CD4-positive, alpha-beta T cell treated with Interleukin-1 beta for 1 hour (primary cell): ENCODE measurements at places on chromosomes 13 and 19.

GRCh38 chr19:1098177-1099051 lies 3.2 kb upstream of the POLR2E start:
- DNase-seq: no peak

DNA sequence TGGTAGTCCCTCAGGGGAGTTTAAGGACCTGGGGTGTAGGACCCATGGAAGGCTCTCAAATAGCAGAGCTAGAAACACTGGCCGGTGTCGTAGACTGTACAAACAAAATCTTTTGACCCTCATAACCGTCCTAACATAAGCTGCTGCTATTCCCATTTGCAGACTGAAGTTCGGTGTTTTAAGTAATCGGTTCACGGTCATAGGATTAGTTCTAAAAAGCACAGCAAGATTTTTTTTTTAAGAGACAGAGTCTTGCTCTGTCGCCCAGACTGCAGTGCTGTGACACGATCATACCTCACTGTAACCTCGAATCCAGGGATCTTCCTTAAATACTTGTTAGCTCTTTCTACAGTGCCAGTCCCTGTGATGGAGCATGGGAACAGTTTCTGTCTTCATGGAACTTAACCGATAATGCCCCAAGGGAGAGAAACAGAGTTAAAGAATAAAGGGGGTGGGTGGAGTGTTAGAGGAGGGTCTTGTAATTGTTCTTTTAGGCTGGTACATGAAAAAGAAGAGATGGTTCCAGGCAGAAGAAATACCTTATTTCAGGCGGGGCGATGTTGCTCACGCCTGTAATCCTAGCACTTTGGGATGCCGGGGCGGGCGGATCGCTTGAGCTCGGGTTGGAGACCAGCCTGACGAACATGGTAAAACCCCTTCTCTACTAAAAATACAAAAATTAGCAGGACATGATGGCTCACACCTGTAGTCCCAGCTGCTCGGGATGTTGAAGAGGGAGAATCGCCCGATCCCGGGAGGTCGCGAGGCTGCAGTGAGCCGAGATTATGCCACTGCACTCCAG lies 475 bp upstream of the ZC3H4 start:
- no peak for DNase-seq

DNA sequence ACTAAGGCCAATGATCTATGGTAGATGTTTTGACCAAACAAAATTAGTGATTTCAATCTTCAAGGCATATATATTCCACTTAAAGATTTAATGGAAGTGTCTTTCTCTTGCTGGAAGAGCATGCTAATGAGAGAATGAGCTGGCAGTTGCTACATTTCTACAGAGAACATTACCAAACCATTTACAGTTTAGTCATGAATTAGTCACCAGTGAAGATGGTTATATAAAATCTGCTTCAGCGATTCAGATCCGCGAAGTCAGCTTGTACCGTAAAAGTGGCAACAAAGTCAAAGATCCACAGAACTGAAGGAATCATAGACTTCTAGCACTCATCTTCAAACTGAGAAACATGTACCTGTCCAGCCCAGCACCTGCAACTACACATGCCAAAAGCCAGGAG lies 156.3 kb downstream of the SLITRK5 start:
- DNase-seq: no peak

DNA sequence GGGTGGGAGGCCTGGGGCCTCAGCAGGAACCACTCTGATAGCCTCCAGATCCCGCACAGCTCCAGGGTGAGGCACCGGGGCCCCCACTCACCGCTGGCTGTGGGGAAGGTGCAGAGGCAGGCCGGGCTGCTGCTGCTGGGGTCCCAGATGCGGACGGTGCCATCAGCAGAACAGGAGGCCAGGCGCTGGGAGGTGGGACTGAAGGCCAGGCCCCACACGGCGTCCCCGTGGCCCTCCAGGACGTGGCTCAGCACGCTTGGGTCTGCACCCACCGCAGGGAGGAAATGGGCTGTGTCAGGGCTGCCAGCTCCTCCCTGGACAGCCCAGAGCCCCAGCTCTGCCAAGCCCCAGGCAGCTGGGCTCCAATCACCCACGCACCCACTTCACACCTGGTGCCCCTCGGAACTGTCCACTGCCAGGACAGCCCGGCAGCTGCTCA lies 6.1 kb upstream of the PRKD2 start:
- DNase-seq: no peak

DNA sequence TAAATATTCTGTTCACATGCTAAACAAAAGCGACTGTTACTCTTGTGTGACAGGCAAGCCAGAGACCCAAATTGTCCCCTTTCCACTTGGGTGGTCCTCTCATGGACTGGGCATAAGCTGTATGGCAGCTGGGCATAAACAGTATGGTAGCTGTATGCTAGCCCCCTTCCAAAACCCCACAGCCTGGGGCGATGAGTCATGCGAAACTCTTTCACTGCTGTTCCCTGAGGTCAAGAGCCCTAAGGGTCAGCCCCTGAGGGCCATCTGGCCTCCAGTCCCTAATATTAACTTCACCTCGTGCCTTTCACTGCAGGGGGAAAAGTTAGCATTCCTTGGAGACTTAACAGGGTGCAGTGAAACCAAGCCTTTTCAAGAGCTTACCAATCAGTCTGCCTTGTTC lies 45.6 kb upstream of the ZNF562 start:
- DNase-seq: no peak

DNA sequence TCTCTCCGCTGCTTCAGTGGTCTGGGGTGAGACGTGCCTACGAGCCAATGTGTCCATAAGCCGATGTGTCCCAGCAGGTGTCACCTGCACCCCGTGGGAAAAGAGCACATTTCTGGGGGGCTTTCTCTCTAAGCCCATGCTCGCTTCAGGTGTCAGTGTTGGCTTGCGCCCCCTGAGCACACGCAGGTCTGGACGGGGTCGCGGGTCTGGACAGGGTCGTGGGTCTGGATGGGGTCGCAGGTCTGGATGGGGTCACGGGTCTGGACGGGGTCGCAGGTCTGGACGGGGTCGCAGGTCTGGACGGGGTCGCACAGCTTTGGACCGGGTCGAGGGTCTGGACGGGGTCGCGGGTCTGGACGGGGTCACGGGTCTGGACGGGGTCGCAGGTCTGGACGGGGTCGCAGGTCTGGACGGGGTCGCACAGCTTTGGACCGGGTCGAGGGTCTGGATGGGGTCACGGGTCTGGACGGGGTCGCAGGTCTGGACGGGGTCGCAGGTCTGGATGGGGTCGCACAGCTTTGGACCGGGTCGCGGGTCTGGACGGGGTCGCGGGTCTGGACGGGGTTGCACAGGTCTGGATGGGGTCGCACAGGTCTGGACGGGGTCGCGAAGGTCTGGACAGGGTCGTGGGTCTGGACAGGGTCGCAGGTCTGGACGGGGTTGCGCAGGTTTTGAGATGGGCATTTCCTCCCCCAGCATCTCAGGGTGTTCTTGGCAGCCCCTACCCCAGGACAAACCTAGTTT lies 24.5 kb upstream of the TFDP1 start:
- DNase-seq: no peak

DNA sequence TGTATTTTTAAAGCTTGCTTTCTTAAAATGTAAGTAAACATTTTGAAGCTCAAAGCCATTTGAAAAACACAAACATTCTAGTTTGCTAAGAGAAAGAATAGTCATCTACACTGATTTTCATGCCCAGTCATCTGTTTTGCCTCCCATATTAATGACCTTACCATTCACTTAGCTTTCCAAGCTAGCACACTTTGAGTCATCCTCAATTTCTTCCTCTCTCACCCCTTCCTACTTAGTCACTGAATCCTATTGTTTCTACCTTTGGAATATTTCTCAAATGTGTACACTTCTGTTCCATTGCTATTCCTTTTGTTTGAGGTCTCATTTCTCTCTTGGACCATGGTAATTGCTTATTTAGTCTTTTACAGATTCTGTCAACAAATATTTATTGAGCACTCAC lies 7.3 kb upstream of the HS6ST3 start:
- DNase-seq: no peak

DNA sequence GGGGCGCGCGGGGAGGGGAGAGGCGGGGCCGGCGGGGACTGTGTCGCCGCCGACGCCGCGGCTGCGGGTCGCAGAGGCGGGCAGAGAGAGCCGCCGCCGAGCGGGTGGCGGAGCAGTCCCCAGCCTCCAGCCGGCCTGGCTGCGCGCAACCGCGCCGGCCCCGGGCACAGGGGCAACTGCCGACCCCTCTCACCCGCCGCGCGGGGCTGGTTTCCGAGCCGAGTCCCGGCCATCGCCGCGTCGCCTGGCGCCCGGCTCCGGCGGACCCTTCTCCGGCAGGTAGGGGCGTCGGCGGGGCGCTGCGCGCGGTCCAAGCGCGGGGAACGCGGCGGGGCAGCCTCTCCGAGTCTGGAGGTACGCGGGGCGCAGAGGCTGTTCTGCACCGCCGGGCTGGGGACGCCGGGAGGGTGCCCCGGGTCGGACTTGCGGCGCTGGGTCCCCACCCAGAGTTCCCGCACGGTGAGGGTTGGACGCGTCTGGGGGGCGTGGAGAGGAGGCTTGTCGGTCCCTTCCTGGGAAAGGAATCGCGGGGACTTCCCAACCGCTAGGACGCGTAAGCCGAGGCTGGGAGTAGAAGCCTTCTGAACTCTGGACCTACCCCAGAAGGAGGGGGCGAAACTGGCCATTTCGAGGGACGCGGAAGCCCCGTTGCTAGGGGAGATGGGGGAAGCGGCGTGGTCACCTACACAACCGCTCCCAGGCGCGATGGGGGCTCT lies 133.6 kb upstream of the MYO16 start:
- DNase-seq: no peak
